GM12878 (cell line): ENCODE measurements at places on chromosomes 12 and 14. TPM values are rescaled to one million over a fixed set of nuclear protein-coding genes. Genes with fewer than 3 reads are reported as not detected.

NINJ2 gene
- 13.5 and 14.8 TPM in 2 replicates for total RNA-seq

AQP6 gene
- total RNA-seq: not detected in 2 replicates

PYM1 gene
- total RNA-seq: 44.8 and 45.5 TPM in 2 replicates

KLRG1 gene
- 2.1 and 2.3 TPM in 2 replicates for total RNA-seq

LRRC10 gene
- not detected in 2 replicates for total RNA-seq

SLC25A21 gene
- total RNA-seq: 0.08 and 0.72 TPM in 2 replicates

DBX2 gene
- not detected in 2 replicates for total RNA-seq

GRCh38 chr14:34025325-34026017 lies 74.6 kb upstream of the EGLN3 start:
- DNase-seq: no peak

- DNase-seq: no peak
These were observed 545 bp downstream of the LIMA1 start for GRCh38 chr12:50282721-50283228.

- DNase-seq: no peak
These were observed 142.5 kb downstream of the DPY19L2 start for GRCh38 chr12:63525831-63526230.

DNA sequence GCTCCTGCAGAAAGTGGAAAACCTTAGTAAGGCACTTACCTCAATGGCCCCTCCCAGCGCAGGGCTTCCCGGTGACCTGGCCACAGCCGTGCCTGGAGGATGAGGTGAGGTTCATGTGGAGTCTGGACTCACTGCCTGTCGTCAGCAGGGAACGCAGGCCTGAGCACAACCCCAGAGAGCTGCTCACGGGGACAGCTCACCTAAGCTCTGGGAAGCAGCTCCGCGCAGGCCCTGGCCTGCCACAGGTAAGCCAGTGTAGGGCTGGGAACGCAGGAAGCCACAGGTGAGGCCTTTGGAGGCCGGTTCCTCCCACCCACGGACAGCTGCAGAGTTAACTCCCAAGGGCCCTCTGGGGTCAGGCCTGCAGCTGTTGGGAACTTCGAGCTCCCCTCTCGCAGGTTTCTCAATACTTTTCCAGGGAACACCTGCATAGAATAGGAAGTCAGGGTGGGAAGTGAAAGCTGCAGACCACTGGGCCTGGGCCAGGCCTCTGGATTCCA lies 32.7 kb downstream of the ANAPC7 start:
- no peak for DNase-seq

- DNase-seq: no peak
These were observed 56.8 kb downstream of the IFNG start for GRCh38 chr12:68102731-68103130.

GRCh38 chr14:65471038-65471878 lies 58.7 kb downstream of the FUT8 start:
- peak; percentile 53 for DNase-seq

DNA sequence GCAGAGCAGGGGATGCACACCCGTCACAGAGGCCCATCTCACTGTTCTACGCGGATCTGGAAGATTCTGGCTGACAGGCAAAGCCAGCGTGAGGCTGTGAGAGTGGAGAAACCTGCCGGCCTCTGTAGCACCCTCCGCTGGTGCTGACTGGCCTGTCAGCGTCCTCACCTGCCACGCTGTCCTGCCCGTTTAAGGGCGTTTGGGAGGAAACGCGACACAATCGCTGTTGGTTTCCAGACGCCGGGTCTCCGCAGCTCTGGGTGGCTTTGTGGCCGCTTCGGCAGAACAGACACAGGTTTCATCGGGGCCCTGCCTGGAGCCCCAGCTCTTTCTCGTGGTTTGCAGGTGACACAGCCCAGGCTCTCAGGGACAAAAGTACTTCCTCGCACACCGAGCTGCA lies 70.6 kb downstream of the NOC4L start:
- no peak for DNase-seq

DNA sequence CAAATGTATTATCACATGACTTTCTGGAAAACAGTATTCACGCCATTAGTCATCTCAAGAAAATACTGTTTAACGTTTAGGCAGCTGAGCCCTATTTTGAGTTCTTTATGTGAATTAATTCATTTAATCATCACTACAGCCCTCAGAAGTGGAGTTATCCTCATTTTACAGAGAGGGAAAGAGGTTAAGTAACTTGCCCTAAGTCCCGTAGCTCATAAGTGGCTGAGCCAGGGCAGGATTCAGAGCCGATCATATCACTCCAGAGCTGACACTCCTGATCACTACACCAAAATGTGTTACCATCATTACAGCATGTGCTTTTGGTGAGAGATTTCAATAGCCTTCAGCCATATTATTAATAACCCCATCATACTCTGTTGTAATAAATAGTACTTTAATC lies 210.6 kb downstream of the FBXL14 start:
- no peak for DNase-seq

DNA sequence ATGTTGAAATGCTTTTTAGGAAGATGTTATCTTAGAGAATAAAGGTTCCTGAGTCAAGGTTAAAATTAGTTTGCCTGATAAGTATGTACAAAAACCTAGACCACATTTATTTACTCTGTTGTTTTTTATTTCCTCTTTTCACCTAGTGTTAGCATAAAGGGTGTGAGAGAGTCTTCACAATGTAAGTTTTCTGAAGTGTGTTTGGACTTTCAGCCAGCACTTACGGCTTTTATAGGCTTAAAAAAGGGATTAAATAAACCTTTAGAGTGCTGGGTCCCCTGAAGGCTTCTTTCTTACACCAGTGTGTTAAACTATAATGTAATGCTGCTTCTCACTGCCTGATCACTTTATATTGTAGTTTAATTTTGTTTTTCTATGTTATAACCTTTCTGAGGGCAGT lies 27.2 kb downstream of the ARHGAP5 start:
- DNase-seq: no peak

DNA sequence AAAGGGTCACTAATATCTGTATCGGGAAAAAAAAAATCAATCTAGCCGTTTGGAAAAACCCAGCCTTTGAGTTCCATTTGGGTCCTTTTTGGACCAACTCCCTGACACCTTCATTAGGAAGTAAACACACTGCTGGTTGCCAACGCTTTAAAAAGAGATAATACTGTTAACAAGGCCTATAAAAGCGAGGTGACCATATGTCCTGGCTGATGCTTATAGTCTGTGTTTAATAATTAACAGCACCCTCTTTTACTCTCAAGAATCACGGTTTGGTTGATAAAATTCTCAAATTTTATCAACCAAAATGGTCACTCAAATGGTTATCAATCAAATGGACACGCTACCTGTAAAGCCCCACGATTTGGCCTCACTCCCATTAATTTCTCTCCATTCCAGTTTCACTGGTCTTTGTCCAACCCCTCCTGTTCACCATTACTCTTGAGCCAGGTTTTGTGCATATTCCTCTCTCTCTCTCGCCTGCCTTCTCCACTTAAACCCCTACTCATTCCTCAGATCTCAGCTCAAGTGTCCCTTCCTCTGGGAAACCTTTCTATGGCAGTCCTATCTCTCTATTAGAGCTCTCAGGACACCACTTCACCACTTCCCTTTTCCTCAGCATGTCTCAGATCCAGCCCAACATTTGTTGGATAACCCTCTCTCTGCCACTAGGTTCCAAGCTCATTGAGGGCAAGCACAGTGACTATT lies 9.5 kb downstream of the BTG1 start:
- no peak for DNase-seq

DNA sequence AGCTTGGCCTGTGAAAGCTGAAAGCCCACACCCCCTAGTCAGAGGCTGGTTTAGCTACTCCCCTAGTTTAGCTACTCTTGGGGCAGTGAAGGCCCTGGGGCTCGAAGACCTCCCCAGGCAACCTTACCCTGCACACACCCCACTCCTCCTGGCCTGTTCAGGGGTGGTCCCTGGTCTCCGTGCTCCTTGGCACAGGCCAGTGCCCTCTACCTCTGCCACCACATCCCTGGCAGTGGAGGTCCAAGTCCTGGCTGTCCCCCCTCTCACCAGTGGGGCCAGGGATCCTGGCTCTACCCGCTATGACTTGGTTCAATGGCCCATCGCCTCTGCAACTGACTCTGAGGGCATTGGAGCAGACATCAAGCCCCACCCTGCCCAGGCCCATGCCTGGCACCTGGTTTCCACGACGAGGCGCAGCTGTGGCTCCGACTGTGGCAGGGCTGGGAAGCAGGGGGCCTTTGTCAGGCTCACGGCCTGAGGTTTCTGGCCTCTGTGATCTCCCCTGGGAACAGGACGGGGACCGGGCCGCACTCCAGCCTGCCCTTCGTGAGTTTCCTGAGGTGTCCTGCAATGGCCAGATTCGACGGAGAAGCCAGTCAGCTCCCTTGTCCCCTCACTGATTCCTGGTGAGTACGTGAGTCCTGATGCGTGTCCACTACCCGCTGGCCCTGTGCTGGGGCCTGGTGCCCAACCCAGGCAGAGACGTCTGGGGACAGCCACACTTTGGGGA lies 5.7 kb downstream of the TMEM121 start:
- no peak for DNase-seq

GRCh38 chr12:86698641-86698980 lies 442.4 kb upstream of the MGAT4C start:
- no peak for DNase-seq

- DNase-seq: no peak
These were observed 239.2 kb upstream of the CPNE8 start for GRCh38 chr12:39144613-39145061.

DNA sequence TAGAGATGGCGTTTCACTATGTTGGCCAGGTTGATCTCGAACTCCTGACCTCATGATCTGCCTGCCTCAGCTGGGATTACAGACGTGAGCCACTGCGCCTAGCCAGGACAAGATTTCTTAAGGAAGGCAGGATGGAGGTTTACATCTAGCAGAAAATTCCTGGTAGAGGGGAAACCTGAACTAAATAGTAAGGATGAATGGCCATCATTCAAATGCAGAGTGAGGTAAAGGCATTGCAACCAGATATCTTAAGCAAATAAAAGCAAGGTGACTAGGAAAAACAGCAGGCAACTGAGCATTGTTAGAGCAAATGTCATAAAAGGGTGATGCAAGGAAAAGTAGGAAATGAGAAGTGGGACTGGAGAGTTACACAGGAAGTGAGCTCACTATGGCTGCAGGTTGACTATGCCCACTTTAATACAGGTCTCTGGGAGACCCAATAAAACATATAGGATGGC lies 133.0 kb downstream of the SOX5 start:
- DNase-seq: no peak

GRCh38 chr12:53561590-53561953 lies 54.3 kb upstream of the NPFF start:
- DNase-seq: no peak
